ENCODE measurements at places on chromosomes 1 and 21. TPM values are rescaled to one million over a fixed set of nuclear protein-coding genes. Genes with fewer than 3 reads are reported as not detected.

Gene PADI1
- total RNA-seq, result under 0.01 TPM

Gene CELA3B
- total RNA-seq, result not detected

Gene C1orf210
- total RNA-seq, result not detected

Gene RAD54L
- total RNA-seq, result 2.0 TPM

Gene FCRLB
- total RNA-seq, result 0.38 TPM

Gene CHAF1B
- 1.6 TPM for total RNA-seq

Gene OLIG2
- not detected for total RNA-seq

Gene KCNK1
- total RNA-seq, result 0.13 TPM

Measured in dermis microvascular lymphatic vessel endothelial cell (primary cell).